ENCODE measurements at places on chromosomes 1 and 21.
A peak's percentile ranks its signal among the peaks of the same experiment; 100 is the strongest.

- no peak for DNase-seq
Measured at GRCh38 chr1:17540255-17541001, 930 bp downstream of the ARHGEF10L start.

- no peak for DNase-seq
Measured at GRCh38 chr1:246772686-246773085, 48.5 kb downstream of the SCCPDH start.

GRCh38 chr21:42652527-42653230 lies 742 bp upstream of the PDE9A start:
- DNase-seq: no peak

- DNase-seq: peak; percentile 77
Measured at GRCh38 chr1:24070821-24071393, 41.0 kb downstream of the MYOM3 start.

GRCh38 chr1:17675744-17676143 lies 79.4 kb upstream of the ACTL8 start:
- no peak for DNase-seq

DNA sequence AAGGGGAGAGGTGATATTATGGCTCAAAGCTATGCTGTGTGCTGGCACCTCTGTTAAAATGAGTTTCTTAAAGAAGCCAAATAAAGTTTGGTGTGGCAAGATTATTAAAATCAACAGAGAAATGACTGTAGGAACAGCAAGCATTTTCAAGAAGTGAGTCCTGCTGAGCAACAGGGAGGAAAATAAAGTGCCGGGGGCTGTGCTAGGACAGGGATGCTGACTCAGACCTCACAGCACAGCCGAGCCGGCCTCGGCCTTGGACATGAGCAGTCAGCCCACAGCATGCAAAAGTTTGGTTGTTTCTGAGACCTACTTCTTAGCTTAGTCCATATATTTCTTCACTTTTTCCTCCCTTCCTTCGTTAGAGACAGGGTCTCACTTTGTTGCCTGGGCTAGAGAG lies 19.2 kb downstream of the CNIH3 start:
- no peak for DNase-seq

Measured in effector memory CD8-positive, alpha-beta T cell (primary cell).